ENCODE measurements at places on chromosomes 12 and 14. TPM values are rescaled to one million over a fixed set of nuclear protein-coding genes. Genes with fewer than 3 reads are reported as not detected.

DNA sequence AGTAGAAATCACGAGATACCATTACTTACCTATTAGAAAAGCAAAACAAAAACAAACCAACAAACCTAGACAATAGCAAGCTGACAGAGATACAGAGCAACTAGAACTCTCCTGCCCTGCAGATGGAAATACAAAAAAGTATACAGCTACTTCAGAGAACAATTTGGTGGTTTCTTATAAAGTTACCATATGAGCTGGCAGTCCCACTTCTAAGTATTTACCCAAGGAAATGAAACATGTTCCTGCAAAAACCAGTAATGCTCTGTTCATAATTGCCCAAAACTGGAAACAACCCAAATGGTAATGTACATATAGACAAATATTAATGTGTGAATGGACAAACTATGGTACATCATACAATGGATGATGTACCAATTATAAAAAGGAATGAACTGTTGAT lies 31.7 kb downstream of the FUT8 start:
- no peak for DNase-seq

- no peak for DNase-seq
These were observed 40.7 kb upstream of the HDAC7 start for GRCh38 chr12:47860279-47860841.

GRCh38 chr14:41810362-41810761 lies 203.7 kb downstream of the LRFN5 start:
- DNase-seq: no peak

The TAS2R10 gene
- 0.36 TPM for total RNA-seq

The TAS2R50 gene
- 0.26 TPM for total RNA-seq

The COCH gene
- 2.0 TPM for total RNA-seq

DNA sequence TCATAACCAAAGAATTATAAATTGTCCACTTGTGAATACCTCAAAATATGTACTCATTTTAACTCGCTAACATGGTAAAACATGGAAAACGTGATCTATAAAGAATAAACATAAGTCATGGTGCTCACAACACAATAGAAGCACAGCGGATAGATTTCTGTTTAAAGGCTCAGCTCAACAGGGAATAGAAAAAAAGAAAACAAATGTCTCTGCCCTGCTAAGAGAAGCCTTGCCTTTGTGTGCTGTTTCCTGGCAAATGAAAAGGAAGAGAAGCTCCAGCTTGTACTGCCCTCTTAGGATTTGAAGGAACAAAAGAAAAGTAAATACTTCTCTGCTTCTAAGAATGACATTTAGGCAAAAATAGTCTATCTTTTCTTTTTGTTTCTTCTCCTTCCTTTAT lies 121.0 kb upstream of the KRR1 start:
- DNase-seq: no peak

DNA sequence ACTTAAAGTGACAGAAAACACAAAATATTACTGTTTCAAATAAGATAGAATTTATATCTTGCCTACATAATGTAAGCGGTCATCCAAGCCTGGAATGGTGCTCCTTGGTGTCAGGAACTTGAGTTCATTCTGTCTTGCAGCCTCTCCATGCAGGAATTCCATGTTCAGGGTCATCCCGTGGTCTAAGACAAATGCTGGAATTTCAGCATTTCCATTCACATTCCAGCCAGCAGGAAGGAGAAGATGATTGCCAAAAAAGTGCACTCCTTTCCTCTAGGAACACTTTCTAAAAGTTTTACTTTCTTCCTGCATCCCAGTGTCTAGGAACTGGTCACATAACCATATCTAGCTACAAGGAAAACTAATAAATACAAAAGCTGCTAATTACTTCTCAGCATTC lies 106.3 kb downstream of the PTPRO start:
- no peak for DNase-seq

DNA sequence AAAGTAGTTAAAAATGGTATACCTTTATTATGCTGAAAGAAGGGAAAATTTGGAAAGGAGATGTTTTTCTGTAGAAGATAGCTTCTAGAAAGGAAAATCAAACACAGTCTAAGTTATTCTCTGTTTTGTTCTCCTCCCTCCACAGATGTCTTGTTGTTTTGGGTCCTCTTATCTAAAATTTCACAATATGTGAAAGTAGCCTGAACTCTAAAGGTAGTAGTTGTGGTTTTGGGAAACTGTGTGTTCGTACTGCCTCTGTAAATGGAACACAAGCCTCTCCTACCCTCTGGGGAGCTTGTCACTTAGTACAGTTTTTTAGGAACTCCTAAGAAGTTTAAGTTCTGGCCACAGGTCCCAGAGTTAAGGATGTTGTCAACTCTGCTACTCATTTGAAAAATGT lies 112.6 kb downstream of the CRADD start:
- DNase-seq: no peak

The ESPL1 gene
- total RNA-seq: 31.0 TPM

GRCh38 chr14:63638493-63638892 lies 3.2 kb downstream of the WDR89 start:
- no peak for DNase-seq

DNA sequence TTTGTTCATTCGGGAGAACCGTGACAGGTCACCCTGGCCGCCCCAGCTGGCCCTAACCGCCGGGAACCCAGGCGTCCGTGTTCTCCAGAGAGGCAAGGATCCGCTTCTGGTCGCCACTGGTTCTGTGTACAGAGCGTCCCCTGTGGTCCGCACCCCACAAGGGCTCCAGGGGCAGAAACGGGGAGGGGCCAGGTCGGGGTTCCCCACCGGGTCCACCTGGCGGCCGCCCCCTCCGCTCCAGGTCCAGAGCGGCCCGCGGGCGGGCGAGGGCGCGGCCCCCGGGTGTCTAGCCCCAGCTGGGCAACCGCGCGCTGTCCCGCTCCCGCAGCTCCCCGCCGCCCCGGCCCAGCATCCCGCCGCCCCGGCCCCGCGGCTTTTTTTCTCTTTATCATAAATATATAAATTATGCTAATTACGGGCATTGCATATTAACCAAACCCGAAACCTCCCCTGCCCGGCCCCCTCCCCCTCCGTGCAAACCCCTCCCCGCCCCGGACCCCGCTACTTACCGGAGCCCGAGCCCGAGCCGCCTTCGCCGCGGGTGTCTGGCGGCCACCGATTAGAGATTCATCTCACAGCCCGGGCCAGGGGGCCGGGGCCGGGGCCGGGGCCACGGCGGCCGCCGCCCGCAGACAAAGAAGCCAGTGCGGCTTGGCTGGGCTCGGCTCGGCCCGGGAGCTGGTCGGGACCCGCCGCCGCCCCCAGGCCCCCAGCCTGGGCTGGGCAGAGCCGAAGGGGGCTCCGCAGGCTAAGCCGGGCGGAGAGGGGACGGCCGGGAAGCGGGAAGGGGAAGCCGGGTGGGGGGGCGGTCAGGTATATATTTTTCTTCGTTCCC lies 512 bp downstream of the POU6F1 start:
- DNase-seq: no peak

The PLD4 gene
- total RNA-seq: not detected

GRCh38 chr12:69508091-69508490 lies 37.9 kb downstream of the FRS2 start:
- DNase-seq: no peak

DNA sequence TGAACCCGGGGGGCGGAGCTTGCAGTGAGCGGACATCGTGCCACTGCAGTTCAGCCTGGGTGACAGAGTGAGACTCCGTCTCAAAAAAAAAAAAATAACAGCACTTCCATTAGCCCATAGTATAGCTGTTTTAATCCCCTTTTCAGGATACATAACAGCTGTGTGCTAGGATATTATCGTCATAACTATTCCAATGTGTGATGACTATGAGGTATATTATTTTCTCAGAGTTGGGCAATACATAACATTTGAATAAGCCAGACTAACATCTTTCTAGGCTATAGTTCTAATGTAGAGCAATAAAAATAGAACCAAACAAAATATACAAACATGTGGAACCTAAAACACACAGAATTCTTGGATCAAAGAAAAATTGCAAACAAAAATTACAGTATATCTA lies 57.1 kb downstream of the MARK3 start:
- DNase-seq: no peak

The KRT5 gene
- total RNA-seq: not detected

The GYS2 gene
- not detected for total RNA-seq

DNA sequence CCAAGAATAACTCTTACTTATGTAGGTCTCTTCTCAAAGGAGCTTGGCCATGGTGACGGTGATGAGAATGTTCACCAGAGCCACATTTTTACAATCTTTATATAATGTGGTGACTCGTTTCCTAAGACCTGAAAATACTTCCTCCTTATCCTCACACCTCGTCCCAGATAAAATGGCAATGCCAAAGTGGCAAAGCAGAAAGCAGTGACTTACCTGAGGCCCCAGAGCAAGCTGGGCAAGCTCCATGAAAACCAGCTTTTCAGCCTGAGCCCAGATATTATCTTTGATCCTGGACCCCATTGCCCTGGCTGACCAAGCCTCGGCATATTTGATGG lies 173.6 kb upstream of the PRMT8 start:
- no peak for DNase-seq

DNA sequence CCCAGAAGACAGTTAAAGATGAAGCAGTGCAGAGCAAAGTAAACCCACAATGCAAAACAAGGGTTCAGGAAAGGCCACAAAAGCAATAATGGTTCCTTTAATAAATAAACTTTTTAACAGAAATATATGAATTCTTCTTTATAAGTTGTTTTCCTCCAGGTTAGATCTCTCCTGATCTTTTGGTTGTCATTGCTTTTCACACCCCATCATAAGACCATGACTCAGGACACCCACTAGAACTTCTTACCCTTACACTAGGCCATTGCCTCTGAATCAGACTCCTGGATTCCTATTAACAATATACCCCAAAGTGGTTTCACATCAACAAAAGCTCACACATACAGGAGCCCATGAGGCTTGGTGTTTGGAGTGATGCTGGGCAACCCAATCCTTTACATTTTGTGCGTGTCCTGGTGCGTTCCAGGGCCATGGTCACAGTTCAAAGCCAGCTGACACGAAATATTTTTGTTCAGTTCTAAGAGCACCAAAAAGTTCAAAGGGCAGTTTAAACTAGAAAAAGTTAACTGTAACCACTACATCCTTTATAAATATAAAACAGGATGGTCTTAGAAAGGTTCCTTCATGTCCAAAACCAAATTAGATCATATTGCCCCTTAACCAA lies 187.0 kb downstream of the EPS8 start:
- DNase-seq: no peak

Measured in HT-29 (cell line).